ENCODE measurements at places on chromosomes 11 and 22. TPM values are rescaled to one million over a fixed set of nuclear protein-coding genes. Genes with fewer than 3 reads are reported as not detected.

Gene KCNJ11
- total RNA-seq, result 14.5 TPM

Gene USH1C
- 0.92 TPM for total RNA-seq

Gene NCAPD3
- total RNA-seq, result 16.4 TPM

Gene CREB3L1
- total RNA-seq, result 2.5 TPM

Data from diencephalon (tissue), 1 donor.